Right renal pelvis (tissue), 4 donors: ENCODE measurements at places on chromosomes 11 and 22.

DNA sequence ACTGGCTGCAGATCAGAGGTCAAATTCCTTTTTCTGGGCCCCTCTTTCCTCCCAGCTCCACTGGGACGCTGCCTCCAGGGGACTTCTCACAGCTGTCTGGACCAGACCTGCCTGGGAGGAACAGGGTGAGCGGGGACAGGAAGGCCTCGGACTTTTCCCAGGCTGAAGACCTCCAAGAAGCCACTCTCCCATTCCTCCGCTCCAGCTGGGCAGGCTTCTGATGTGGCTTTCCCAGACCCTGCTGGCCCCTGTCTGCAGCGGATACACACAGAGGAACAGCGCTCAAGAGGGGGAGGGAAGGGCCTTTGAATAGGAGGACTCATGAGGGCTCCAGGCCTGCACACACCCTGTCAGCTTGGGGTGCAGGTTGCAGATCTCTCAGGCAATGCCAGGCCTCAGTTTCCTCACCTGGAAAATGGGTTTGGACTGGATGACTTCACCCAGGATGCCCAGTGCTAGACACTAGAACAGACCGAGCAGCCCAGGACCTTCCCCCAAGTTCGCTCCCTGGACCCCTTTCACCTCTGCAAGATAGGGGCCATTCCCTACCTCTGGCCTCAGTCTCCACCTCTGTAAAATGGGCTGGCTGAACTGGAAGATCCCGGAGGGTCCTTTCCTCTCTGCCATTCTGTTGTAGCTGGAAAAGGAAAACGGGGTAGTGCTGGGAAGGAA, 36.6 kb downstream of the MB start:
- no peak for DNase-seq

- DNase-seq, result no peak
Observed at GRCh38 chr11:86627776-86628455, 44.5 kb downstream of the ME3 start.

GRCh38 chr11:63608353-63609345, 5.6 kb downstream of the PLAAT3 start:
- no peak for DNase-seq

DNA sequence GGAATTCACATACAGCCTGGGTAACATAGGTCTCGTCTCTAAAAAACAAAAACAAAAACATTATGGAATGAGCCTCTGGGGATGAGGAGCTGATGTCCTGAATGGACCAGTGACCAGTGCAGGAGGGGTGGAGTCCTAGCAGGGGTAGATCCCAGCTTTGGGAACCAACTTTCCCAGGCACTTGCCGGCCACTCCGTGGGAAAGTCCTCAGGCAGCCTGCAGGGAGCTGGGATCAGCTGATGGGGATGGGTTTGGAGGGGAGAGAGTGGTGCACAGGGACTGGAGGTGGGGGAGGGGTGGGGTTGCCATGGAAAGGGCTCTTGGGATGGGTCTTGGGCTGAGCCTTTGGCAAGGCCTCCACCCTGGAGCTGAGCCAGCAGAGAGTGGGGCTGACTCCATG, 19.1 kb downstream of the MGAT3 start:
- DNase-seq, result no peak

- DNase-seq, result no peak
Observed at GRCh38 chr11:119445379-119445778, 22.4 kb upstream of the THY1 start.
